ENCODE measurements at places on chromosomes 2 and 18.

DNA sequence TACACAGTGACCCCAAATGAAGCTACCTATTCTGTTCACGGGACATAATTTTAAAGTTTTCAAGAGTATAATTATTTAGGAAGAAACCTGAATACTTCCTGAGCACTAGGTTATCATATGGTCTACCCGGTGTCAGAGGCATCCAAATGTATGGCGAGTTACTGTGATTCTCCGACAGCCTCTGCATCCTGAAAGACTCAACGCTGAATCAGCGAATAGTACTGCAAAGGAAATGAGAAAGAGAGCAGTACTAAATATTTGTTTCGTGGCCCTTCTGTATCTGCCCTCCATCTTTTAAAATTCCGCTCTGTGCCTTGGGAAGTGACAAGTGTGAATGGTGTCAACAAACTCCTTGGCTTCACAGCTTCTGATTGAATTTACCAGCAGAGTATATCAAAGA lies 358.0 kb upstream of the ZEB2 start:
- DNase-seq, result no peak

DNA sequence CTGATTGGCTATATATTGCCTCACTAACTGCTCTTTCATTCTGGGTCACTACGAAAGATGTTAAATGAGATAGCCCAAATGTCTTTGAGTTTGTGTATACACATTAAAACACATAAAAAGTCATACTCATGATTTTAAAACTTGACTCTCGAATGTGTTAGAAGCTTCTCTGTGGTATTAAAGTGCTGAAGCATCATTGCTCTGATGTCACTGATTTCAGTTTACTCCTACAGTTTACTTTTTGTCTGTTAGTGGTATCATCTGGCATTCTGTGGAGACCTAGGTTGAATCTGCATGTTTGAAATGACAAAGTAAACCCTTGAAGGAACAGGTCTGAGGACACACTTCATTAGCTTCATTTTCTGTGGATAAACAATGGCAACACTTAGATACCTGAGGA lies 10.7 kb downstream of the NT5DC4 start:
- no peak for DNase-seq

DNA sequence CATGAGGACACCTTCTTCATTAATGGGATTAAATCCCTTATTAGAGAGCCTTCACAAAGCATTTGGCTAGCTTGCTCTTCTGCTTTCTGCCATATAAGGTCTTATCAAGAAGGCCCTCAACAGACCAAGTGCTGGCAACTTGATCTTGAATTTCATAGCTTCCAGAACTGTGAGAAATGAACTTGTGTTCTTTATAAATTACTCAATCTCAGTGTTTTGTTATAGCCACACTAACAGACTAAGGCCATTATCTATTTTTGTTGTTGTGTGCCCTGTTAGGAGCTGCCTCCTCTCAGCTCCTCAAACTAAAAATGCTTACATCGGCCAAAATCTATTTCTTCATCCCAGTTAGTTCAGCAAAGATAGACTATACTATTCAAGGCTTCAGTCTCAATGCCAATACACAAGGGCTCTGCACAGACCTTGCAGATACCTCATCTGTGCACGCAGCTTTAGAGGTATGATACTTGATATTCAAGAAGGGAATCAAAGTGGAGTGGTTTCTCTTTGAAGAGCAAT lies 182.9 kb downstream of the GPD2 start:
- no peak for DNase-seq

GRCh38 chr2:181589779-181590178 lies 67.1 kb downstream of the CERKL start:
- DNase-seq, result no peak

DNA sequence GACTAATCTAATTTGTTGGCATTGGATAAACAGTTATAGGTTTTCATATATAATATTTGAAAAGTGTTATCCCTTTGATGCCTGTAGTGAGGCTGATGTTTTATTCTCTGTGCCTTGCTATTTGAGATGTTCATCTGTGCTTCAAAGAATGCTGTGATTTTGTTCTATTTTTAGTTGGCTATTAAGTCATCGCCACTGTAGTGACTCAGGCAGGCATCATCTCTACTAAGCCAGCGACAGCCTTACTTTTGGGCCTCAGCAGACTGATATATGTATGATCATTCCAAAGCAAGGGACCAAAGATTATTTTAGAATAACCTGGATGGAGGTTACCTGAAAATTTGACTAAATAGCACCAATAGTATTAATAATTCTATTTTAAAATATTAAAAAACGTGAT lies 1674.5 kb upstream of the NXPH2 start:
- DNase-seq, result no peak

DNA sequence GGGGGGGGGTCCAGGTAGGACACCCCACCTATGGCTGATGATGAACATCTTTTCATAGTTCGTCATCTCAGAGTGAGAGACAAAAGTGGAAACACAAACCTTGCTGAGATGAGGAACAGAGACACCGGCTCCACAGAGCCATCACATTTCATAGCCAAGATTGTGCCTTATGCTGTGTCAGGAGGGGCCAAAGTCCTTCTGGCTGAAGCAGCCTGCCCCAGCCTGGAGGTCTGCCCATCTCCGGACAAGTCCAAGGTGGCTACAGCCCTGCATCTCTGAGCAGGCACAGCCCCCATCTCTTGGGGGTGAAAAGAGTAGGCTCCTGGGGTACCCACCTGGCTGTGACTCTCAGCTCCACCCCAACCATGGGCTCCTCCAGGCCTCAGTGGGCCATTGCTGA lies 70.3 kb downstream of the ZBTB7C start:
- DNase-seq, result no peak

DNA sequence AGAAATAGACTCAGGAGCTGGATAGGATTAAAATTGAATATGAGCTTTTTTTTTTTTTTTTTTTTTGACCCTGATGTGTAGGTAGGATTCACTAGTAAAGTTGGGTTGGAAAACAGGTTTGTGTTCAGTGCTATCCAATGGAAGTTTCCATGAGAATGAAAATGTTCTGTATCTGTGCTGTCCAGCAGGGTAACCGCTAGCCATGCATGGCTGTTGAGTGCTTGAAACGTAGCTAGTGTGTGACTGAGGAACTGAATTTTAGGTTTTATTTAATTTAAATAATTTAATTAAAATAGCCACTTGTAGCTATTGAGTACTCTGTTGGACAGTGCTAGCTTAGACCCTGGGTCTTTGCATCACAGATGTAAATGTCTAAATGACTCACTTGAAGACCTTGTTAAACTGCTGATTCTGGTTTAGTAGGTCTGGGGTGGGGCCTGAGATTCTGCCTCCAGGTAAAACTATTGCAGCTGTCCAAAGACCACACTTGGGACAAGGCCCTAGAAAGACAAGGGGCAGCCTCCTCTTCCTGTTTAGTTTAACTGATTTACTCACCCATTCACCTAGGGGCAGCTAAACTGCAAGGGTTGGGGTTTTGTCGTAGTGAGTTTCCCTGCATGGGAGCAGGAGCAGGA lies 84.7 kb upstream of the STON1 start:
- no peak for DNase-seq

All from EL (cell line).